ENCODE measurements at places on chromosomes 7 and 10.

- no peak for DNase-seq
Measured at GRCh38 chr10:31413325-31413724, 94.3 kb downstream of the ZEB1 start.

- no peak for DNase-seq
Measured at GRCh38 chr7:149071641-149072437, 18.7 kb downstream of the ZNF786 start.

GRCh38 chr7:70710651-70711050 is 421.3 kb upstream of the GALNT17 start:
- DNase-seq, result no peak

DNA sequence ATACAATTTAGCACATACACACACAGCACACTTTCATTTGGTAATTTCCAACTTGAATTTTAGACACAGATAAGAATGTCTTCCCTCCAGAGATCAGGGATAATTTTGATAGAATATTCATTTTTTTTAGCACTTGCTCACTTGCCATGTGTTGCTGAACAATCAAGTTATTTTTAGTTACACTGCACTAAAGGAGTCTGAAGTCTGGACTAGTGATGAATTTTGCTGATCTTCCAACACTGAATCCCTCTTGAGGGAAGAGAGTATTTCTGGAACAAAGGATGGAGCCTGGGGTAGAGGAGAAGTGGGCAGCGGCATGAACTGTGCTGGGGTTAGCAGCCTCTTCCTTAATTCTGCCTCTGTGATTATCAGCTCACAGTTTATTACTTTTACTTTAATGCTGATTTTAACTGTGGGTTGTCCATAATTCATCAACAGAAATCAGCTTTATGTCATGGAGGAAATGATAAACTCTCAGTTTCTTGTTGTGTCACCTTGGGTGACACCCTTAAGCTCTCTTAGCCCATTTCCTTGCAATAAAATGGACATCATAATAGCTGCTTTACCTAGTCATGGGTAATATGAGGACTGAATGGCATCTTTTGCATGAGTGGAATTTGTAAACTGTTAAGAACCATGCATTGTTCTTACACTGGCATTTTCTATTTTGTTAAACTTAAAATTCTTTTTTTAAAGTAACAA is 32.1 kb downstream of the SGPL1 start:
- DNase-seq, result peak; percentile 13

GRCh38 chr7:150660939-150661613 is 24.4 kb upstream of the GIMAP2 start:
- no peak for DNase-seq

GRCh38 chr7:73773700-73774517 is 3.8 kb upstream of the CLDN3 start:
- no peak for DNase-seq

DNA sequence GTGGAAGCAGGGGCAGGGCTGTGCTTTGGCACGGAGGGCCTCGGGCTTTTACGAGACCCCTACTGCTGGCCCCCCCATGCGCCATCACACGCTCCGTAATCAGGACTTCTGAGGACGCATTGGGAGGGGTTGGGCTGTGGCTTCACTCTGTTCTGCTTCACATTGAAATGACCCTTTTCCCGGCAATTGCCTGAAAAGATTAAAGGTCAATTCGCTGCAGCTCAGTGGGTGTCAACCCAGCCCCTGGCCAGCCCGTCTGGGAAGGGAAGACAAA is 41.7 kb upstream of the UBE3C start:
- no peak for DNase-seq

GRCh38 chr10:125008689-125009638 is 67.0 kb downstream of the ZRANB1 start:
- no peak for DNase-seq

DNA sequence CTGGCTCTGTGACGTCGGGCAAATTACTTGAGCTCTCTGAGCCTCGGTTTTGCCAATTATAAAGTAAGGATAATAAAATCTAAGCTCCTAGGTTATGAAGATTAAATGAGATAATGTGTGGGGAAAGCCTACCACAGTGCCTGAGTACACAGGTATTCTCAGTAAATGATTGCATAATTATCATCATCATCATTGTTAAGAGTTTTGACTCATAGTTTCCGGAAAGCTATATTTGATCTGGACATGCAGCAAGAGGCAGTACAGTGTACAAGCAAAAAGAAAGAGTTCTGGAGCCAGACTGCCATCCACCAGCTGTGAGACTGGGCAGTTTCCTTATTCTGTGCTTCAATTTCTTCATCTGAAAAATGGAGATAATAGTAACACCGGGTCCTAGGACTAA is 155.6 kb upstream of the YAE1 start:
- DNase-seq, result no peak

GRCh38 chr10:101671453-101671852 is 23.5 kb downstream of the FBXW4 start:
- no peak for DNase-seq

- DNase-seq, result no peak
Measured at GRCh38 chr10:131402771-131403650, 91.5 kb upstream of the TCERG1L start.

GRCh38 chr10:24553051-24553612 is 170.6 kb downstream of the ARHGAP21 start:
- DNase-seq, result no peak

- no peak for DNase-seq
Measured at GRCh38 chr10:97685395-97685958, 1.6 kb downstream of the AVPI1 start.

- DNase-seq, result peak; percentile 29
Measured at GRCh38 chr10:35639728-35640401, 2.2 kb downstream of the FZD8 start.

DNA sequence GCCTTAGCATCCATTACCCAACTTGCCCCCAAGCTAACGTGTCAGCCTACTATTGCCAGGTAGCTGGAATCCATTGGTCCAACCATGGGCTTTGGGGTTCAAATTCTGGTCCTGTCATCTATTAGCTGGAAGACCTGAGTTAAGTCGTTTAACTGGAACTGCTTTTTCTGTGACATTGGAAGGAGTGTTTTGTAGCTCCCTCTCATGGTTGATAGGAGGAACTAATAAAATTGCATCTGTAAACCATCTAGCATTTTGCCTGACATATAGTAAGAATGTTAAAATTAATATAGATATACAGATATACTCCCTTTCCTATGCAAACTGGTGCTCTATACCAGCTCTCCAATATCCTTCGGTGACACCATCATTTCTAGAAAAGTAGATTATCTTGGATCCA is 23.8 kb upstream of the SLF2 start:
- no peak for DNase-seq

All from Ammon's horn (tissue), 1 donor.